Left lobe of liver (tissue), 2 donors: ENCODE measurements at places on chromosomes 16 and 17. TPM values are rescaled to one million over a fixed set of nuclear protein-coding genes. Genes with fewer than 3 reads are reported as not detected.

Gene CCL16
- total RNA-seq, result 31.1 TPM

Gene ATP2C2
- total RNA-seq, result 0.18 TPM

Gene CACNG1
- total RNA-seq, result not detected

Gene TSPOAP1
- total RNA-seq, result 6.5 TPM

Gene OTOP2
- not detected for total RNA-seq

Gene ENPP7
- 2.9 TPM for total RNA-seq

Gene KRT40
- total RNA-seq, result not detected

Gene ERN1
- 30.9 TPM for total RNA-seq

Gene CTRL
- total RNA-seq, result 0.73 TPM

Gene TMEM235
- total RNA-seq, result not detected

Gene KRT33A
- not detected for total RNA-seq

Gene SULT1A2
- 50.3 TPM for total RNA-seq

Gene DHRS13
- 5.5 TPM for total RNA-seq

Gene STX1B
- 4.2 TPM for total RNA-seq

Gene KRT9
- total RNA-seq, result not detected

Gene SDK2
- total RNA-seq, result 0.15 TPM

Gene NEUROD2
- not detected for total RNA-seq

Gene SSH2
- 11.2 TPM for total RNA-seq

Gene NOMO2
- total RNA-seq, result 53.3 TPM

Gene CTRB1
- 9.7 TPM for total RNA-seq

Gene AHSP
- total RNA-seq, result 0.83 TPM

Gene EXOC3L1
- total RNA-seq, result 1.8 TPM

Gene PRR11
- 0.53 TPM for total RNA-seq

Gene TNK1
- total RNA-seq, result 5.2 TPM

Gene CRK
- total RNA-seq, result 33.7 TPM

Gene ZG16
- total RNA-seq, result 1.3 TPM

Gene GNG13
- not detected for total RNA-seq

Gene PDK2
- 52.0 TPM for total RNA-seq

Gene DNAH2
- 0.15 TPM for total RNA-seq

Gene NRN1L
- total RNA-seq, result 0.88 TPM

Gene UNC119
- total RNA-seq, result 14.3 TPM

Gene MGAT5B
- not detected for total RNA-seq

Gene HIGD1B
- not detected for total RNA-seq

Gene PLD6
- 4.2 TPM for total RNA-seq

Gene PHF23
- 16.5 TPM for total RNA-seq

Gene CDIPT
- total RNA-seq, result 53.1 TPM

Gene GRAP
- total RNA-seq, result 4.0 TPM

Gene KRT33B
- total RNA-seq, result not detected

Gene SLC38A8
- total RNA-seq, result not detected

Gene BIRC5
- 0.88 TPM for total RNA-seq

Gene PYDC1
- not detected for total RNA-seq

Gene EME1
- total RNA-seq, result 0.13 TPM

Gene SPATA33
- 5.2 TPM for total RNA-seq

Gene KRT16
- not detected for total RNA-seq

Gene RASL10B
- 2.3 TPM for total RNA-seq

Gene KRT27
- not detected for total RNA-seq

Gene ABCA5
- 48.7 TPM for total RNA-seq

Gene EFNB3
- total RNA-seq, result 0.63 TPM

Gene OTOA
- 0.10 TPM for total RNA-seq

Gene TBC1D3E
- not detected for total RNA-seq

Gene RNF222
- total RNA-seq, result not detected
